IPS DF 19.7 (cell line): ENCODE measurements at places on chromosomes 1 and 21.

GRCh38 chr1:116667078-116667574 lies 407 bp downstream of the IGSF3 start:
- no peak for DNase-seq

DNA sequence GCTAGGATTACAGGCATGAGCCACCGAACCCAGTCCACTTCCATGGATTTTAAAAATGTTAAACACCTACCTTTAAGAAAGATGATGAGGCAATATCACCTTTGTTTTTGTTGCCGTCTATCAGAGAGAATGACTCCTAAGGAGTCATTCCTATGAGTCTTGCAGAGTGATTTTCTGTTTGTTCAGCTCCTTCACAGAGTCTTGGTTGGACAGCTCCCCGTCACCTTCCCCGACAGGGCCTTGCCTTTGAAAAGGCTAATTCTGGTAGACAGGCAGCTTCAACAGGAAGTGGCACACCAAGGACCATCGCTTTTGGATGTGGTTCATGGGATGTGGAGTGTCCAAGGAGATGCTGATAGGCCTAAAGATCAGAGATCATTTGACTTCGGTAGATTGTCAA lies 17.5 kb downstream of the ZBTB18 start:
- DNase-seq: no peak

- DNase-seq: no peak
Measured at GRCh38 chr21:29182691-29183092, 52.2 kb downstream of the MAP3K7CL start.

DNA sequence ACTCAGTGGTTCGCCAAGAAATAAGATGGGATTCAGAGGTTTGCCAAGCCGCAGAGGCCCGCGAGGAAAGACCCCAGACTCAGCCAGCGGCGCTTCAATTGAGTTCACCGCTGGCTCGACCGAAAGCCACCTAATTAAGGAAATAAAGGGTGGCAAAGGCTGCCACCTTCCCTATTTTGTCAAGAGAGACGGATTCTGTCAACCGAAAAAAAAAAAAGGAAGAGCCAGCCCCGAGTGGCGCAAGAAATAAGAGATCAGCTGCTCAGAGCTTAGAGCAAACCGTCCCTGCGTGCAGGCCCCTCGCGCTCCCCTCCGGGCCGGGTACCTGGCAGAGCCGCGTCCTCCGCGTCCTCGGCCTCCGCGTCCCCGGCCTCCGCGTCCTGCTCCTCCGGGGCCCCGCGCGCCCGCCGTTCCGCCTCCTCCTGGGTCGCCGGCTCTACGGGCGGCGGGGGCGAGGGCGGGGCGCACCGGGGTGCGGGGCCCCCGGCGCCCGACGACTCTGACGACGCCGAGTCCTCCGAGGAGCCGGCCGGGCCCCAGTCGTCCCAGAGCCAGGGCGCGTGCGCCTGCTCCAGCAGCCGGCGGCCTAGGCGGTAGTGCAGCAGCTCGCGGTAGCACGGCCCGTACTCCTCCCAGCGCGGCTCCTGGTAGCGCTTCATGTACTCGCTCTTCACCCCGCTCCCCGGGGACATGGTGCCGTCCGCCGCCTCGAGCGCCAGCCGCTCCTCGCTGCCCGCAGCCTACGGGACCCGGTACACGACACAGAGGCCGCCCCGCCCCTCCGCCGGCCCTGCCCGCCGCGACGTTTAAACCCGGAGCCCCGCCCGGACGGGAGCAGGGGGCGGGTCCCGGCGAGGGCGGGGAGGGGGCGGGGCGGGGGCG lies 832 bp downstream of the CCSAP start:
- DNase-seq: no peak

GRCh38 chr1:114549137-114549536 lies 32.3 kb downstream of the BCAS2 start:
- no peak for DNase-seq

GRCh38 chr1:5125208-5125607 lies 470.8 kb downstream of the AJAP1 start:
- no peak for DNase-seq

DNA sequence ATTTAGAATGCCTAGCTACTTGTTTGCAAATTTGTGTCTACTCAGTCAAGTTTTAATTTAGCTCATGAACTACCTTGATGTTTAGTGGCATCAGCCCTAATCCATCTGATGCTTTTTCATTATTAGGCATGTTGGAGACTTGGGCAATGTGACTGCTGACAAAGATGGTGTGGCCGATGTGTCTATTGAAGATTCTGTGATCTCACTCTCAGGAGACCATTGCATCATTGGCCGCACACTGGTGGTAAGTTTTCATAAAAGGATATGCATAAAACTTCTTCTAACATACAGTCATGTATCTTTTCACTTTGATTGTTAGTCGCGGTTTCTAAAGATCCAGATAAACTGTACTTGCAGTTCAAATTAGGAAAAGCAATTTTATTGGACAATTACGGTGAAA lies 7.6 kb downstream of the SOD1 start:
- DNase-seq: no peak

DNA sequence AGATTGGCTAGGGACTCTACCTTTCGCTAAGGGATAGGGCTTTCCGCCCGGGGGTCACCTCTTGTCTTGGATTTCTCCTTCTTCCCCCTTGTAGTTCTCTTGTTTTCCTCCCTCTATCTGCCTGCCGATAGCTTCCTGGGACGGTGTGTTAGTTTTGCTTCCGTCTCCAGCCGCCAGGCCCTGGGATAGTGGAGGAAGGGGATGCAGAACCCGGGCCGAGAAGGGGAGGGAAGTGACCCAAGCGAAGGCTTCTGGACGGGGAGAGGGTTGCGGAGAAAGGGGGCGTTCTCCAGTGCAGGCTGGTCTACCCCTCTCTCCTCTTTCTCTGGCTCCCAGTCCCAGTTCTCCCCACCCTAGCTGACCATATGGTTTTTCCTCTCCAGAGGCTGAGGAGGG lies 871 bp downstream of the TUFT1 start:
- no peak for DNase-seq

DNA sequence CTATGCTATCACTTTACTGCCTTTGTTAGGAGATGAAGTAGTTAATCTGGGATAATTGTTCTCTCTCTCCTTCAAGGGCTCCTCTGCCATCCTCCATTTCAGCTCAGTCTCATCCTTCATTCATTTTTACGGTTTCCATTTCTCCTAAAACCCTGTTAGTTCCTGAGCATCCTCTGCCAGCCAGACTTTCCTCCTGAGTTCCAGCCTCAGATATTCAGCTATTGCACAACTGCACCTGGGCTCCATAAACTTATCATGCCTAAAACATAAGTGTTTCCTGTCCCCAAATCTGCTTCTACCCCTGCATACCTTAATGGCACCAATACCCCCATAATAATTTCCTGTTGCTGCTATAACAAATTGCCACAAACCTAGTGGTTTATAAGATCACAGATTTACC lies 39.6 kb upstream of the SOX13 start:
- no peak for DNase-seq

GRCh38 chr1:62058956-62059355 lies 135.7 kb upstream of the L1TD1 start:
- peak; percentile 77 for DNase-seq

GRCh38 chr1:4660917-4661594 lies 6.6 kb downstream of the AJAP1 start:
- no peak for DNase-seq

GRCh38 chr1:114100148-114100547 lies 53.5 kb downstream of the SYT6 start:
- DNase-seq: no peak

DNA sequence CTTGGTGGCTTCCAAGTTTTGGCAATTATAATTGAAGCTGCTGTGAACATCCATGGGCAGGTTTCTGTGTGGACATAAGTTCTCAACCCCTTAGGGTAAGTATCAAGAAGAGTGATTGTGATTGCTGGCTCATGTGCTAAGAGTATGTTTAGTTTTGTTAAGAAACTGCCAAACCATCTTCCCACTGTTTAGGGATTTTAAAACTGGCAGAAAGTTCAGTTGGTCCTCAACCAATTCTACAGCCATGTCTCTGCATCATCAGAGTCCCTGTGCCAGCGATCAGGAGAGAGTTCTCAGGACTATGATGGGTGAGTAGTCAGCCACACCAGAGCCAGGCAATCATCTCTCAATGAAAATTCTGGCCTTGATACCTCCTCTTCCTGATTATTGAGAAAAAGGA lies 193.8 kb downstream of the ZC3H11B start:
- DNase-seq: no peak

GRCh38 chr1:182587666-182588499 lies 1.2 kb downstream of the RNASEL start:
- DNase-seq: no peak

DNA sequence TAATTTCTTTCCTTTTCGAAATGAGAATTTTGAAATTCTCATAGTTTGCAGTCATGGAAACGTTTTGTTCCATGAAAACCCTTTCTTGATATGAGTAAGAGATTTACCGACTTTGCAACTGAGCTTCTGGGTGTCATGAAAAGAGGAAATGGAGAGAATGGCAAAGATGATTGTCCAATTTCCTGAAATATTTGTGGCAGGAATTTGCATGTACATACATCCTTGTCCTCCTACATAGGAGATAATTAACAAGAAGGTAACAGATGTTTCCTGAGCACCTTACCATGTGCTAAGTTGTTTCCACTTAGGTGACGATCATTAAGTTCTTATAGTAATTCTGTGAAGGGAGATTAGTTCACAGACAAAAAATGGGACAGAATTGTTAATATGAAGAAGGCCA lies 170.7 kb downstream of the NEGR1 start:
- no peak for DNase-seq

- no peak for DNase-seq
Measured at GRCh38 chr21:26916799-26917198, 50.1 kb downstream of the ADAMTS5 start.

GRCh38 chr1:29565490-29565889 lies 329.2 kb downstream of the PTPRU start:
- DNase-seq: no peak

GRCh38 chr1:173355281-173356031 lies 121.7 kb upstream of the PRDX6 start:
- no peak for DNase-seq
